ENCODE measurements at places on chromosomes 5 and 9.
A peak's percentile ranks its signal among the peaks of the same experiment; 100 is the strongest.

DNA sequence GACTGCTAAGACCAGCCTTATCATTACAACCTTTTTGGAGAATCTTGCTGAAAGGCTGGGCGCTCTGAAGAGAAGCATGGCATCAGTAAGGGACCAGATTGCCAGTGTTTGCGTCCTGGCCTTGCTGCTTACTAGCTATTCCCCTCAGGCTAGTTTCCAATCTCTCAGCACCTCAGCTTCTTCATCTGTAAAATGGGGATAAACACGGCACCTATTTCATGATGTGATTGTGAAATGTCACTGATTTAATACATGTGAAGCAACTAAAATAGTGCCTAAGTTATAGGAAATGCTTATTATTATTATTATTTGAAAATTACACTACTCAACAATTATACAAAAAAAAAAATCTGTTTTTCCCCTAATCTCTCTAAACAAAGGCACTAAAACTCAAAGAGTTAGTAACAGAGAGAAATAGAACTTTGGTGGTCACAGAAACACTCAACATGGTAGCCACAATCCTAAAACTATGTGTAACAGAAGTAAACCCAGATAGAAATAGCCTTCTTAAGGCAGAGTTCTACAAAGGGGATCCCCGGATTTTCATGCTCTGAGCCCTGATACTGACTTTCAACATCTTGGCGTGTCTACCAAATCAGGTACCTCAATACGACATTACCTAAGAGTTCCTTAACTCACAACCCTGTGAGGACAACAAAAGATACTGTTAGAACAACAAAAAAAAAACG, 62.0 kb downstream of the ENC1 start:
- peak; percentile 16 for DNase-seq

- DNase-seq: no peak
These were observed 27.2 kb downstream of the ANXA6 start for GRCh38 chr5:151130235-151130921.

DNA sequence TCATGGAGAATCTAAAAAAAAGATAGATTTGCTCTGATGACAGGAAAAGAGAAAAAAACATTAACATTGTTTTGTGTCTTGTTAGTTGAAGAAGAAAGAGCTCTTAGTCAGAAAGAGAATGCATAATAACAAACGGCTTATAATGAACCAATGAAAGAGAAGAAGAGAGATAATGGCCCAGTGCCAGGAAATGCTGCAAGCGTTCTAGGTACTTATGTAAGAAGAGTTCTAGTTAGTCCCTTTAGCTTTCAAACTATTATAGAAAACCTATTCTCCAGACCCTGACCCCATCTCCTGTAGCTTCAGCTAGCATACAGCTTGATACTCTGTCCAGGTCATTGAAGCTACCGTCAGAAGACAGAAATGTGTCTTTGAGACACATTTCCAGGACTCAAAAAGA, 70.2 kb downstream of the FBXL17 start:
- peak; percentile 2 for DNase-seq

DNA sequence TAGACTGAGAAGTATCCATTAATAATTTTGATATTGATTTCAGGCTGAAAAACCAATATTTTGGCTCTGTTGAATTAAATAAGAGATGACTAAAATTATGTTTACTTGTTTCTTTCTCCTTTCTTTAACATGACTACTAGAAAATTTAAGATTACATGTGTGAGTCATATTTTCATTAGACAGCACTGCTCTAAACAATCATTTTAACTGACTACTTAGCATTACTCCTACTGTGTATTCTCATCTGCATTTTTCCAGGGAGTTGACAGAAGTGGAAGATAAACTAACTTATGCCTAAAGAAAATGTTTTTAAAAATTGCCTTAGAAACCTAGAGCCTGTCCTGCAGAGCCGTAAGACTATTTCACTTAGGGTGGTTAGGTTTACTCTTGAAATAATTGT, 29.1 kb downstream of the TNC start:
- no peak for DNase-seq

DNA sequence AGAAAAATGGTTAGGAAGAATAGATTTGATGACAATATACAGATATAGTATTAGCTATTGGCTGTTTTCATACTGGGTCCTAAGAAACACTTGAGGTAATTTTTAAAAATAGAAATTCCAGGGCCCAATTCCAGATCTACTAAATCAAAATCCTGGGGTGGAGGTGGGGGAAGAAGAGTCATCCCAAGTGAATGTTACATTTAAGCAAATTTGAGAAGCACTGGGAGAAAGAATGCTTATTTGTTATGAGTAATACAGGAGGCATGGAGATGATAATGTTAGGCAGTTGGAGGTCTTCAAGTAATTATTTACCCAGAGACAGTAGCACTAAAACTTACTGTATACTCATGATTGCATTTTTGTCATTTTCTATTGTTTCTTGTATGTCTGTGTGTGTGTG, 93.0 kb upstream of the DAB2 start:
- no peak for DNase-seq

- DNase-seq: no peak
These were observed 427 bp downstream of the RBM27 start for GRCh38 chr5:146203872-146204192.

- no peak for DNase-seq
These were observed 232.6 kb upstream of the ANKRD55 start for GRCh38 chr5:56465769-56466135.
